Spinal cord (tissue), 10 donors: ENCODE measurements at places on chromosomes 5 and 9.

DNA sequence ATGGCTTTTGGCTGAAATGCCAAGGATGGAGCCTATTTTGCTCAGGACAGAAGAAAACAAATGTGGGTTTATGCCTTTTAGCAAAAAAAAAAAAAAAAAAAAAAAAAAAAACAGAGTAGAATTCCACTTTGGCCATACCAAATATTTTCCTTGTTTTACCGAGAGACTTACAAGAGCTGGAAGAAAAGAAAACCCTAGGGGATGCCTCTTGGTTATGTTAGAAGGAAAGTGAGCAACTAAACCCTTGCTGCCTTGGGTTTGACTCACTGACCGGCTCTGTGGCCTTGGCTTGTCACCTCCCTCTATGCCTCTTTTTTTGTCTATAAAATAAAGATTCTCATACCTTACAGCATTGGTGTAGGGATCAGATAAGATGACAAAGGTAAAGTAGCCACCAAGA lies 69.6 kb upstream of the ABCA1 start:
- DNase-seq, result no peak

- no peak for DNase-seq
Measured at GRCh38 chr5:75886706-75887105, 169.5 kb upstream of the POC5 start.

DNA sequence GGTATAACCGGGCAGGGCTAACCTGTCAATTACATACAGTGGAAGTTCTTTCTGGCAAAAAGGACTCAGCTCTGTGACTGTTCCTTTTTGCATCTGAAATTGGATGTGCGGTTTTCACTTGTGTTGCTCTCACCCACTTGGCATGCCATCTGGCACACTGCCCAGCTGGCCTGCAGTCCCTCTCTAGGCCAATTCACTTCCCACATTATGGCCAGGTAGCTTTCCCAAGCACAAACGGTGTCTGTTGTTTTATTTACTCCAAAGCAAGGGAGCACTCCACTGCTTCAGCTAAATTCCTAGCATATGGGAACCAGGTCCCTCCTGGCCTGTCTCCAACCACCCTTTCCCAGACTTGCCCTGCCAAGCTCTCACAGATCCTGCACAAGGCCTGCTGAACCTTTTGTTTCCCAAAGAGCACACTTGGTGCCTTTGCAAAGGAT lies 132.5 kb downstream of the SEMA6A start:
- no peak for DNase-seq

- no peak for DNase-seq
Measured at GRCh38 chr5:52759331-52759730, 28.4 kb upstream of the ITGA1 start.

- DNase-seq, result no peak
Measured at GRCh38 chr9:135984072-135984710, 23.0 kb upstream of the UBAC1 start.

DNA sequence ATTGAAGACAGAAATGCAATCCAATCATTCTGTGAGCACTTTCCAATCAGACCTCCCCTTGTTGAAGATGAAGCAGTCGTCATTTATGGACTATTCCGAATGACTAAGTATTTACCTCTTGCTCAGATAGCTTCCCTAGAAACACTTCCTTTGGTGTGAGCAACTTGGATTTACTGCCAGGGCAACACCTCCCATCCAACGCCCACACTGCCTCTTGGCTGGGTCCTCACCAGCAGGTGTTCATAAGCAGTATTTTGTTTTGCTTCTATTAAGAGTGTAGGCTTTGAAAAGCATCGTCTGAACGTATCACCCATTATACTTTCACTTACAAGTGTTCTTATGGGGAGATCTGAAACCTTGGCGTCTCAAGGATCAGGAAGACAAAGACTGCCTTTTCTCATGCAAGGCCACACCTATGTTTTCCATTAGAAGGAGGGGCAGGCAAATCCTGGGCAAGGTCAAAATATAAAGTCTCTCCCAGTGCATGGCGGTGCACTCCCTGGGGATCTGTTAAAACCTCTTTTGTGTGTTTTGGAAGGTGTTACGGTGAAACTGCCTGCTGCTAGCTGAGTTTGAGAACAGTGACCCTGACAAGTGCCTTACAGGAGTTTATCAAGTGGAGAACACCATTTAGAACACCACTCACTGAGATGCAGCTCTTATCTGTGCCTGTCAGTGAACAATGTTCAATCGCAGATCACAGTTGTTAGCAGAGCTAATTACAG lies 10.6 kb upstream of the MARCHF3 start:
- no peak for DNase-seq

DNA sequence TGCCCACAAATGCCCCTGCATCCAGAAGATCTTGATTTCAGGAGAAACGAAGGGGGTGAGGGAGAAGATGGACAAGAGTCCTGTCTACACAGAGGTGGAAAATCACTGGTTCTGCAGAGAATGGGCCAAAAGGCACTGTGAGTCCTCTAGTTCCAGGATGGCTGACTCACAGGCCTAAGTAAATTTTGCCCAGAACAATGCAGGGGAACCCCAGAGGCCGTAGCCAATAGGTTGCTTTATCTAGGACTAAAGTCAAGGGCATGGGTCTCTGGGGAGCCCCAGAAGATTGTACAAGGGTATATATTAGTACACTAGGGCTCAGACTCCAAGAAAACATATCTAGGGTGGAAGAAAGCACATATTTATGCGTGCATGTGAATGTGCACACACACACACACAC lies 98.0 kb downstream of the SLIT3 start:
- no peak for DNase-seq

DNA sequence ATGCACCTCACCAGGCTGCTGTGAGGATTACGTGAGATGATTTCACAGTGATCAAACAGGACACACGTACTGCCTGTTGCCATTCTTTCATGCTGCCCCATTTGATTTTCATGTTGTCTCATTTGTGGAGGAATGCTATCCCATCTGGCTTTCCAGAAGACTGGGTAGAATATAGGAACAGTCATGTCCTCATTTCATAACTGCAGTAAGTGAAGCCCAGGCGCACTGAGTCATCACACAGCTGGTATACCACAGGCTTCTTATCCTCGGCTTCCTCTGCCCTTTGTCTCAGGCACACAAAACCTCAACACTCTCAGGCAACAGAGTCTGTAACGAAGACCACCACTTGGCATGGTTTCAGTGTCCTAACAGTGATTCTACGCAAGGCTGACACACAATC lies 62.3 kb downstream of the LHFPL2 start:
- DNase-seq, result no peak

- no peak for DNase-seq
Measured at GRCh38 chr9:131405858-131406537, 12.1 kb downstream of the PRRC2B start.

DNA sequence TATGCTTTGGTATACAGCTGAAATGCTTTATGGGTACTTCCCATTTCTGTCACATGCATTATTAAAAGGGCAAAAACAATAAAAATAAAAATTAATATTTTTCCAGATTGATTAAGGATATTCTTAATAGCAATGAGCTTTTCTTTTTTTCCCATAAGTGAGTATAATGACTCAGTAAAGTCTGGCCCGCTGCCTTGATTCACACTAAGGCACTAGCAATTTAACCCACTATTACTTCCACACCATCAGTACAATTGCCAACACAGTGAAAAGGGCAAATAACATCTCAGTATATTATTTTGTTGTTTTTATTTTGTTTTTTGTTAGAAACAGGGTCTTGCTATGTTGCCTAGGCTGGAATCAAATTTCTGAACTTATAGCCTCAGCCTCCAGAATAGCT lies 150.1 kb downstream of the RNF180 start:
- no peak for DNase-seq

DNA sequence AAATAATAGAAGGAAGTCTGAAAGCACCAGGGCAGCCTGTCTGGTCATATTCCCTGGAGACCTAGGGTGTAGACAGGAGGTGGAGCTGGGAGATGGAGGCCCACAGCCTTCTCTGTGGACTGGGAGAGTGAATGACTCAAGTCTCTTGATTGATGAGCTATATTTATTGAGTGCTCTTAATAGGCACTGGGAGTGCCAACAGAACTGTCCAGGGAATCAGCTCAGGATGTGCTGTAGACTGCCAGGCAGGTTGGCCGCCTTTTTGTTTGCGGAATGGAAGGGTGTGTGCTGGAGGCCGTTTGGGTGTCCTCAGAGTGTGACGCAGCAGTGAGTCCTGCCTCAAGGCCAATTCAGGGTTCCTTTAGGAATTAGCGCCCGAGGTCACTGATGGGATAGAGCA lies 33.4 kb upstream of the POMT1 start:
- DNase-seq, result no peak

- DNase-seq, result no peak
Measured at GRCh38 chr5:139669662-139670368, 21.7 kb downstream of the CXXC5 start.

- DNase-seq, result peak; percentile 77
Measured at GRCh38 chr5:160071516-160071915, 47.7 kb downstream of the PWWP2A start.

GRCh38 chr5:12141496-12141895 lies 237.2 kb upstream of the CTNND2 start:
- no peak for DNase-seq

DNA sequence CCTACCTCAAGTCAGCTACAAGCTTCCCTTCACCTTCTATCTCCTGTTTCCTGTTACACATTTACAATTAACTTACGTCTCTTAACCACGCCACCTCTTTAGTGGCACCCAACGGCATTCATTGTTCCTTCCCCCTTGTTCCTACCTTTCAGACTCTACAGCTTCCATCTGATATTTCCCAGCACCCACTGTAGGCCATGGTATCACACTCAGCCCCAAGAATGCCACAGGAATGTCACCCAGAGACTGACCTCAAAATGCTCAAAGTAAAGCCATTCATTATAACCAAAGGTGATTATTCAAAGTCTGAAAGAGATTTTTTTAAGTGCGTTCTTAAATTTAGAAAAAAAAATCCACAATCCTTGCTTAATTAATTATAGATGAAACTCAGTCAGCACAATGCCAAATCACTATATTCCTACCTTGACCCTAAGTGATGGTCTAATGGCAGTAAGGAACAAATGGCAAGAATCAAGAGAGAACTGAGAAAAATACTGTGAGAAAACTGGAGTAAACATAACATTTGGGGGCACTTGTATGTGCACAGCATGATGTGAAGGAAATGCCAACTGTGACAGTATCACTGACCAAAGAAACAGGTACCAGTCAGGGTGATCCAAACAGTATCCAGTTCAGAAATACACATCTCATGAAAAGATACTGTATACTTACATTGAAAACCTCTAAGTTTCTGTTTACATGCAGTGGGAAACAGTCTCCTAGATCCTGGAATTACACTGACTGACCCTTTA lies 52.1 kb downstream of the CTNND2 start:
- DNase-seq, result no peak

DNA sequence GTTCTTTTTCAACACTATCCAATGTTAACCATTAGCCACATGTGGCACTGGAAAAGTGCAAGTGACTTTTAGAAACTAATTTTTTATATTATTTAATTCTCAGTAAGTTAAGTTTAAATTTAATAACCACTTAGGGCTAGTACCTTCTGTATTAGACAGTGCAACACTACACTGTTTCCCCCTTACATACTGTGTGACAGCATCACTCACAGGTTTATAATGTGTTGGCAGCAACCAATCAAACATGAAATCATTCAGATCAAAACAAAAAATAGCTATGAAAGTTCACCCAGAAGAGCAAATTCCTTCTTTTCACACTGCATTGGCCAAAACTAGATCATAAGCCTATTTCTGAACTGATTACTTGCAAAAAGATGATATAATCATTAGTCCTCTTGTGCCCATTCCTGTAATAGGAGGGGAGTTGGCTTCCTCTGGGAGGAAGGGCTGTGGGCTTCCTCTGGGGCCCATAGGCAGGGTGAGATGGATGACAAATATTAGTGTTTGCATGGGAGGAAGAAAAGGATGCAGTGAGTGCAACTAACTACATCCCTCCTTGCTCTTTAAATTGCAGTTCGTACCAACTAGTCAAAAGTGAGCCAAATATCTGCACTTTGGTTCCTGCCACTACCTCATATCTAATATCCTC lies 708.1 kb upstream of the RGMB start:
- DNase-seq, result no peak

DNA sequence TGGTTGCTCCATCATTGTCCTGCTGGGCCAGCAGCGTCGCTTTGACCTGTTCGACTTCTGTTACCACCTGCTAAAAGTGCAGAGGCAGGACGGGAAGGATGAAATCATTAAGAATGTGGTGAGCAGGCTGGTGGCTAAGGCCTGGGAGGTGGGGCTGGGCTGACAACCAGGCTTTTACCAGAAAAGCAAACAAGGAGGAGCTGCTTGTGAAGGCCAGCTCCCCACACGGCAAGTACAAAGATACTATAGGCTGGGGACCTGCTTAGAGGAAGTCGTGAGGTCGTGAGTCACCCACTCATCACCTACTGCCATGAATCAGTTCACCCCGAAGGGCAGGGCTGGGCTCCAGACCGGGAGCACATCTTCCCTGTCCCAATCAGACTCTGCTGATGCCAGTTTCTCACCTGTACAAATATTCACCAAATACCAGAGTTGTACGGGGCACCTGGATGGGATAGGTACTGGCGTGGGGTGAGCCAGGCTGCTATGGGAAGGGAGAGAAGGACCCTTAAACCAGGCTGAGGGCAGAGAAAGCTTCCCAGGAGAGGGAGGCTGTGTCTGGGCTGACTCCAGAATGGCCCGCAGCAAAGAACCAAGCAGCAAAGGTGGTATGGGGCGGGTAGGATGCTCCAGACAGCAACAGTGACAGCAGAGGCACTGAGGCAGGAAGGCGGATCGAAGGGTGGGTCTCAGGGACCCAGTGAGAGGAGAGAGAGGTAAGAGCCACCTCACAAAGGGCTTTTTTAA lies 69.3 kb upstream of the NIPAL4 start:
- DNase-seq, result no peak

- no peak for DNase-seq
Measured at GRCh38 chr9:95381221-95381620, 63.7 kb upstream of the FANCC start.

DNA sequence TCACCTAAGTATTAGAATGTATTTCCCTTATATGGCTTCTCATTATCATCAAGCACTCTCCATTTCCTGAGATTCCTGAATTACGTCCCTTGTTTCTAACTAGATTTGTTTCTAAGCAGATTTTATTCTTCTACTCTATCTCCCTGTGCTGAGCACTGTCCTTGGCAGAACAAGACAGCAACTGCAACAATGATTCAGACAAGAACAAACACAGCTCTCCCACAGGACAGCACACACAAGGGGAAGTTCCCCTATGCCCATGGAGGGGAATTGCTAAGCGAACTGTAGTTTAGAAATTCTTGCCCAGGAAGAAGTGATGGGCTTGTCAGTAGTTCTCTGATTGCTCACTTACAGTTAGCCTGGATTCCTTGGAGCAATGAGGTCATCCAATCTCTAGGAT lies 759.9 kb downstream of the DTWD2 start:
- DNase-seq, result no peak

GRCh38 chr5:179504600-179505396 lies 45.6 kb upstream of the RUFY1 start:
- no peak for DNase-seq

DNA sequence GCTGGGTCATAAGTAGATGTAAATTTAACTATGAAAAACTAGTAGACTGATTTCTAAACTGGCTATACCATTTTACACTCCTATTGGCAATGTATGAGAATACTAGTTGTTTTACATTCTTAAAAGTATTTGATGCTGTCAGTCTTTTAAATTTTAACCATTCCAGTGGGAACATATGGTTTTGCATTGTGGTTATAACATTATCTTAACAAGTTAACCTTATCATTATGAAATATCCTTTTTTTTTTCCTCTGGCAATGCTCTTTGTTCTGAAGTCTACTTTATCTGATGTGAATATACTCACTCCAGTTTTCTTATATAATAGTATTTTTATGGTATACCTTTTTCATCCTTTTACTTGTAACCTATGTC lies 548.9 kb upstream of the CLINT1 start:
- DNase-seq, result no peak

GRCh38 chr5:167912941-167913665 lies 378.3 kb upstream of the WWC1 start:
- peak; percentile 70 for DNase-seq

GRCh38 chr9:105541838-105542237 lies 16.1 kb upstream of the FKTN start:
- no peak for DNase-seq
